ENCODE measurements at places on chromosomes 5 and 9. TPM values are rescaled to one million over a fixed set of nuclear protein-coding genes. Genes with fewer than 3 reads are reported as not detected.
A peak's percentile ranks its signal among the peaks of the same experiment; 100 is the strongest.

S1PR3 gene
- total RNA-seq: 6.0 TPM

GRCh38 chr5:59790376-59790775 is 103.2 kb downstream of the PDE4D start:
- DNase-seq: no peak

RUFY1 gene
- 51.5 TPM for total RNA-seq

- DNase-seq: no peak
Measured at GRCh38 chr5:138975098-138975847, 100.1 kb upstream of the LRRTM2 start.

- DNase-seq: no peak
Measured at GRCh38 chr5:25619273-25619672, 974.5 kb upstream of the CDH10 start.

DNA sequence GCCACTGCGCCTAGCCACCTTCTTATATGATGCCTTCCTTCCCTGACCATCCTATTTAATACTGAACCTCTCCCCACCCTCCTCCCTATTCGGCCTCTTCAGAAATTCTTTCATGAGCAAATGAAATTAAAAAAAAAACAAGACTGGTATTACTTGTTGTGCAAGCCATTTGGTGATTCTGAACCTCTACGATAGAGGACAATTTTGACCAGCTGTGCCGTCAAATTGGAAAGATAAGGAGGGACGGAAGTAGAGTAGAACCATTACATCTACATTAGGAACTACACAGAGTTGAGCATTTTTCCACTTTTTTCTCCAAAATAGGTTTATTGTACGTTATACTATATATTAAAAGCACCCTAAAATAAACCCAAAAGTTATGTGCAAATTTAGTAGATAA is 2.9 kb downstream of the DHX29 start:
- no peak for DNase-seq

DNA sequence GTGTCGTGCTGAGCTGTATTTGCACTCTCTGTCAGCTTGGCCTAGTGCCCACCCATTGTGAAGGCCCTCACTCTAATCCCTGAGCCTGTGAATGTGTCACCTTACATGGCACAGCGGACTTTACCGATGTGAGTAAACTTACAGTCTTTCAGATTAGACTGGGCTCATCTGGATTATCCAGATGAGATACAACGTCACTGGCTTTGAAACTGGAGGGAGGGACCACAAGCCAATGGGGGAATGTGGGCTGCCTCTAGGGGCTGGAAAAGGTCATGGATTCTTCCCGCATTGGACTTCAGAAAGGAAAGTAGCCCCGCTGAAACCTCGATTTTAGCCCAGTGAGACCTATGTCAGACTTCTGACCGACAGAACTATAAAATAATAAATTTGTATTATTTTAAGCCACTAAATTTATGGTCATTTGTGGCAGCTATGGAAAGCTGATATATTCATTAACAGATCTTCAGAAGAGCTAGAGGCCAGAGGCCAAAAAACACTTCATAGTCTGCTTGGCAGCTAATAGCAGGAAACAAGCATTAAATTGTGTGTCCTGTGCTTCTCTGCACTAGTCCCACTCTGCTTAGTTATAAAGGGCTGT is 139.0 kb upstream of the GAS1 start:
- DNase-seq: no peak

GRCh38 chr5:170307575-170308465 is 10.2 kb upstream of the LCP2 start:
- DNase-seq: peak; percentile 92

COL23A1 gene
- 0.33 TPM for total RNA-seq

GRCh38 chr9:126934441-126934840 is 19.9 kb downstream of the RALGPS1 start:
- no peak for DNase-seq

GRCh38 chr9:78884611-78885150 is 587.8 kb downstream of the PSAT1 start:
- no peak for DNase-seq

GRCh38 chr5:160799184-160799583 is 52.8 kb downstream of the ATP10B start:
- no peak for DNase-seq

- DNase-seq: no peak
Measured at GRCh38 chr5:1793301-1793740, 6.3 kb downstream of the MRPL36 start.

DNA sequence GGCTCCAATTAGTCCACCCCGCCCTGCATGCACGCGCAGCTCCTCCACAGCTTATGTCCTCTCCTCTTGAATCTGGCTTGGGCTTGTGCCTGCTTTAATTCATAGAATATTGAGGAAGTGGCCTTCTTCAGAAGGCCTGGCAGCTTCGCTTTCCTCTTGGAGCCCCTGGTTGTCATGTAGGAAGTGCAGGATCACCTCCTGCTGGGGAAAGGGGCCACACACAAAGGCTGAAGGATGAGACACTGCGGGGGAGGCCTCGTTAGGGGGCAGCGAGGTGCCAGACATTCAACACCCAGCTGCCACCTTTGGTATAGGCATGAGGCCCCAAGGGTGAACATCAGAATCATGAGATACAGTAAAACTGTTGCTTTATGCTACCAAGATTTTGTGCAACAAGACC is 2.7 kb upstream of the CNOT6 start:
- DNase-seq: no peak

GRCh38 chr5:102991802-102992201 is 128.1 kb downstream of the GIN1 start:
- no peak for DNase-seq

Data from mammary epithelial cell (primary cell).